Spleen (tissue), 13 donors: ENCODE measurements at places on chromosomes 3 and 15. TPM values are rescaled to one million over a fixed set of nuclear protein-coding genes. Genes with fewer than 3 reads are reported as not detected.

The CIB2 gene
- 3.1 TPM for polyA plus RNA-seq

GRCh38 chr3:132870541-132870940 is 148.3 kb upstream of the NPHP3 start:
- DNase-seq: no peak

The PLA1A gene
- polyA plus RNA-seq: 0.80 TPM

The TMEM266 gene
- 0.61 TPM for polyA plus RNA-seq

GRCh38 chr15:87604857-87605446 is 651.6 kb downstream of the NTRK3 start:
- no peak for DNase-seq

DNA sequence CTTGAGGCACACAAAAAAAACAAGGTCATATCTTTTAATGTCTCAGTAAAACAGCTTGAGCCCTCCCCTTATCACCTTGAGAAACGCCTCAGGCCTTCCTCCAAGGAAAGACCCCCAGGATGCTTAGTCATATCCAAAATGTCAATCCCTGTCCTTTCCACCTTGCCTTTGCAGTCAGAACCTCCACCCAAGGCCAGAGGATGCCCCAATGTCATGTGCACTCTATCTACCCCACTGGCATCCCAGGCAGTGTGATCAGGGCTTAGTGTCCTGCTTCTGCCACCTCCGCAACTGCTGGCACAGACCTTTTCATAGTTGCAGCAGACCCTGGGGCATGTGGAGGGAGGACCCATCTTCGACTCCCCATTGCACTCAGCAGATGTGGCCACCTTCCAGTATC is 268.0 kb upstream of the LRRFIP2 start:
- no peak for DNase-seq

- no peak for DNase-seq
Observed at GRCh38 chr3:102189956-102190723, 244.7 kb upstream of the ZPLD1 start.

The OR5K2 gene
- not detected for polyA plus RNA-seq

GRCh38 chr3:44159696-44160300 is 81.9 kb upstream of the TOPAZ1 start:
- DNase-seq: no peak

The FBLN2 gene
- polyA plus RNA-seq: 15.9 TPM

DNA sequence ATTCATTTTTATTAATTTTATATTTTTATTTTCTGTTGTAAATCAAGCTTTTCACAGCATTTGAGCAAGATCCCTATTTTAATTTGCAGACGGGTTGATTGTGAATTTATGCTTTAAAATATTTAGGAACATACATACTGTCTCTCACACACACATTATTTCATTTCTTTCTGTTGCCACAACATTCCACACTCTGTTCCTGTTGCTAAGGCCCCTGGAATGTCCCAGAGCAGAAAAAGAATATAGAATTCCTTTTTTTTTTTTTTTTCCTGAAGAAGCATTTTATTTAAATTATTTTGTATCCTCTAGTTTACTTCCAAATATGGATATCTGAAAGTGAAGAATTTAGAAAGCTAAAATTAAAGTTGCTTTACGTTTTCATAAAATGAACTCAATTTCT is 36.8 kb upstream of the SCAANT1 start:
- no peak for DNase-seq

- DNase-seq: no peak
Observed at GRCh38 chr3:11197484-11197883, 43.2 kb downstream of the HRH1 start.

- no peak for DNase-seq
Observed at GRCh38 chr3:170749765-170750477, 120.1 kb downstream of the RPL22L1 start.

DNA sequence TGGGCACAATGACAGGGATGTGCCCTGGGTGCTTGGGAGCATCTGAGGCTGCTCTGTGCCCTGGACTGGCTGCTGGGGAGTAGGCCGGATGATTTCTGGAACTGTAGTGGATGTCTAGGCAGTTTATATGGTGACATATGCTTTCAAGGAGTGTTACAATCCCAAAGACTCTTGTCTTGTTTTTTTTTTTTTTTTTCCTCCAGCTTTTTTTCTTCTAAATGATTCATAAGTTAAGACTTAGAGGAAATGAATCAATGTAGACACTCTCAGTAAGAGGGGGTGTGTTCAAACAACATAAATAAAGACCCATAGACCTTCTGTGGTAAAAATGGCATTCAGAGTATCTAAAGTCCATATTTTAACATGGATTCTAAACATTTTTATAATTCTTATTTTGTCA is 706.1 kb upstream of the GOLIM4 start:
- DNase-seq: no peak

DNA sequence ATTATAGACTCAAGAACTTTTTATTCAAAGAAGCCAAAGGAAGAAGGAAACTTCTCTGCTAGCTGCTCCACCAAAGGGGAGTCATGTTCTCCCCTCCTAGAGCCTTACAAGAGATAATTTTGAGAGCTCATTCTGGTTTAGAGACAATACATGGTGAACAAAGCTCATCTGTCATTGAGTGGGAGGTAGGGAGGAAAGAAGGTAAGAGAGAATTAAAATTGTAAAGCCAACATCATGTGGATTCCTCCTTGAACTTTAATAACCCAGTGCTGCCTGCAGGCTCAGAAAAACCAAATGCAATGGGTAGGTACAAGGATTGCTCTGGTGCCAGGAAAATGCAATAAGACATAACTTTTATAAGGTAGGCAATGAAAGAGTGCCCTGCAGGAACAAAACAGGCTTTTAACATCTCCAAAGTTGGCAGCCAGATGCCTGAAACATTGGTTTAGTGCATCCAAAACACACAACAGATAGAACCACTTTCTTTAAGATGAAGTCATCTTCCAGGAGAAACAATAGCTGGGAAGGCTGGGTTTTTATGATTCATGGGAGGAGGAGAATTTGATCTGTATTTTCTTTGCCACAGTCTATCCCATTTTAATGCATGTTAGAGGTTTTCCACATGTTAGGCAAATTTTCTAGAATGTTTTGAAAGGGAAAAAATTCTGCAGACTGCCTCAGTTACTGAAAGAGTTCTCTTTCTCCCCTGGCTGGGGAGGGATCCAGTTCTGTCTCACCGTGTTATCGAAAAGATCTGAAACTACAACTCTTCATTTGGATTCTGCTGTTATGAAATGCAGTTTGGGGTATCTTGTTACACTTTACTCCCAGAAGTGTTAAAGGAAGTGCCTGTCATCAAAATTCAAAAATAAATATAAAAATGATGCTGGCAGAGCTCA is 11.3 kb upstream of the ARHGEF3 start:
- DNase-seq: no peak

The IL17RC gene
- polyA plus RNA-seq: 6.6 TPM

The GRIP2 gene
- polyA plus RNA-seq: 0.15 TPM

DNA sequence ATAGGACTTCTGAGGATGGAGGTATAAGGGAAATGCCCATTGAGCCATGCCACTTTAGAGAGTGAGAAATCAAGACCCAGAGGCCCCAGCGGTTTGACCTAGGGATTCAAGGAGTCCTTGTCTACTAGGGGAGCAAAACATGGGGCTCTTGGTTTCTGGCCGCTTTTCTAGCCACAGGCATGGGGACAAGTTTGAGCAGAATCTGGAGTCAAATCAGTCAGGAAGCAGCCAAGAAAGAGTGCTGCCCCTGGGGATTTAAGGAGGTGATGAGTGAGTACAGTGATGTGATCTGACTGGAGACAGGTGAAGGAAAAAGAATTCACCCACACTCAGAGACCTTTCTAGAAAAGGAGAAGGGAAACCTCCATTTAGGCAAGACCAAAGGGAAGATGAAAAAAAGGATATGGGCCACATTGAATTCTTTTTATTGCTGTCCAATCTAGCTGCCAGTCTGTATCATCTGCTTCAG is 244.0 kb upstream of the TBC1D5 start:
- DNase-seq: no peak

DNA sequence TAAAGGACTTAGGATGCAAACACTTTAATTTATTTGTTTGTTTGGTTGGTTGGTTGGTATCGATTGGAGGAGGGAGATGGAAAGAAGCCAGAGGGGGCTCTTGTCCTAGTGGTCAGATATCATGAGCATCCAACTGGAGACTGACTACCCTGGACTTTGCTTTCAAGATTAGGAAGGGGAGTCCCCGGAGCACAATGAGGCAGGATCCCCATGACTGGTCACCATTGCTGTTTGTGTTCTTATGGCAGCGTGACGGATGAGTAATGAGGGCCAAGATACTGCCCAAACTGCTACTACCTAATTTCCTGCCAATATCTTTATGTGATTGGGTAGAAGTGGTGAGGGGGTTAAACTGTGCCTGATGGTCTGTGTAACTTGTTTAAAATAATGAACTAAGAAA is 354.6 kb upstream of the ROPN1 start:
- DNase-seq: no peak

DNA sequence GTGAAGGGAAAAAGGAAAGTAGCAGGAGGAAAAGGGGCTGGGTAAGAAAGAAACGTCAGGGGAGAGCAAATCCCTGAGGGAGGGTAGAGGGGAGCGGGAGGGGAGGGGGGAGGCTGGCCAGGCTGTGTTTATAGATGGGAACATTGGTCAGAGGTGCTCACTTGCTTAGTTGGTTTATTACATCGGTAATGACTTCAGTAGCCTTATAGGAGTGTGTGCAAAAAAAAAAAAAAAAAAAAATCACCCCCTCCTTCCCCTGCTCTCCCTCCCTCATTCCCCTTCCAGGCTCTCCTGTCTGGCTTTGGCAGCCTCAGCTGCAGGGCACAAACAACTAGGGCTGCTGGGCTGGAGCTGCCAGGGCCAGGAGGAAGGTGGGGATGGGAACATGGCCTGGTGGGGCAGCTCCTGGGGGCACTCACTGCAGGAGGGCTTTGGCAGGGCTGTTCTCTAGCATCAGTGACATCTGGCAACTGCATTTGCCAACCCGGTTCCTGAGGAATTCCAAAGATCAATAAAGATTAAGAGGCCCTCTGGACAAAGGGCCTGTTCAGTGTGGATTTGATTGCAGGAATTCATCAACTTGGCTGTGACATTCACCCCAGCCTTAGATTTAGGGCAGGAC is 334.5 kb upstream of the FRG2C start:
- DNase-seq: no peak

DNA sequence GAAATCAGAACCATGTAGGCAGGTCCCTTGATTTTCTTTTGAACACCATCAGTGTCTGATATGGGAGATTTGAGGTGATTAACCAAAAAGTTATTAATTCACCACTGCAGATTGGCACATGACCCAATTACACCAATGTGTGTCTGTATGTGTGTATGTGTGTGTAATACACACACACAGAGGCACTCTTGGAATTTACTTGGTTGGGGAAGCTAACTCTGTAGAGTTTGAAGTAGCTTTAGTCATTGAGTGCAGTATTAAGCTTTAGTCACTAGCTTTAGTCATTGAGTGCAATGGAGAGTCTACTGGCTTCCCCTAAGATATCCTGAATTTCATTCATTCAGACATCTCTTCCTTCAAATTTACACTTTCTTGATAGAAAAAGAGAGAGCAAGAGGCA is 109.4 kb upstream of the C15orf61 start:
- no peak for DNase-seq

- no peak for DNase-seq
Observed at GRCh38 chr3:122318620-122319019, 6.4 kb upstream of the CSTA start.

DNA sequence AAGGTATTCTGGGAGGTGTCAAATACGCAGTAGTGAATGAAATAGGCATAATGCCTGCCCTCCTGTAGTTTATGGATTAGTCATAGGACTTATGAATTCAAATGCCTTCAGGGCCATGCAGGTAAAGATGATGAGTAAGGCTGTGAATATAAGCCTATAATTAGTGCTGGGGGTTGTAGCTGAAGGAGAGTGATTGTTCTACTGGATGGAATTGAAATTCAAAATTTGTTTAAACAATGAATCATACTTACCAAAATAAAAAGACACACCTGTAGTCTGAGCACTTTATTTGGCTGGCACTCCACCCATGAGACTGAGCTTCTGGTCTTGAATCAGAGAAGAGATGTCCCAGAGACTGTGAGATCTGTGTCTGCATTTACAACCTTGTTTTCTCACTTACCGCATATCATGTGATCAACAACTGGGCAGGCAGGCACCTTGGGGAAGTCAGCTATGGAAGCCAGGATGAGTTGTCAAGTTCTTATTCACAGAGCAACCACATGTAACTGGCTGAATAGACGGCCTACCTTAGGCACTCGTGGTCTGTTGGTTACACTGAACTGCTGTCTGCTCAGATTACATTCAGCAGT is 291.8 kb downstream of the NAALADL2 start:
- DNase-seq: no peak

The CHRNA3 gene
- polyA plus RNA-seq: 0.74 TPM

DNA sequence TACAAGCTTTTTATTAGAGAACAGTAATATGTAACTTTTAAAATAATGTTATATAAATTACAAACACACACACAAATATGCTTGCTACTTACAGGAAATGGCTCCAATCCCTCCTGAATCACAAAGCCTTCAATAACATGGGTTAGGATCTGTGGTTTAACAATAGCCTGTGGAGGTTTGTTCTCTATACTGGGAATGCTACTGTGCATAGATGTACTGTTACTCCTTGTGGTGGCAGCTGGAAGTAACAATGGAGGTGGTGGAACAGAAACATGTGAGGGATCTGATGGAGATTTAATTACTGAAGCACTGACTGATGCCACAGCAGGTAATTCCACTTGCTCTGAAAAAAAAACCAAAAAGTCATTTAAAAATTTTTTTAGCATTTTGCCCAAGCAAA is 64.4 kb downstream of the PHC3 start:
- DNase-seq: no peak

The LSAMP gene
- 1.2 TPM for polyA plus RNA-seq

- DNase-seq: peak; percentile 79
Observed at GRCh38 chr3:128113817-128114794, 9.5 kb downstream of the RUVBL1 start.
